Activated naive CD4-positive, alpha-beta T cell treated with anti-CD3 and anti-CD28 coated beads, Interleukin-2, amount 10 ng/mL, durations not matched to agents 5 hours and 36 hours (primary cell): ENCODE measurements at places on chromosomes 5 and 9. TPM values are rescaled to one million over a fixed set of nuclear protein-coding genes. Genes with fewer than 3 reads are reported as not detected.

C9orf85 gene
- total RNA-seq, result 11.0 TPM

AOPEP gene
- total RNA-seq, result 10.2 TPM

IFNA13 gene
- not detected for total RNA-seq

SLC34A3 gene
- total RNA-seq, result not detected

PCDHGA12 gene
- total RNA-seq, result not detected

KCNV2 gene
- total RNA-seq, result not detected

SAP30L gene
- 37.0 TPM for total RNA-seq

CRHBP gene
- 0.45 TPM for total RNA-seq

NR5A1 gene
- not detected for total RNA-seq

MARCOL gene
- not detected for total RNA-seq

PCSK1 gene
- not detected for total RNA-seq

GPR150 gene
- total RNA-seq, result 1.8 TPM

SPOCK1 gene
- not detected for total RNA-seq
